ENCODE measurements at places on chromosomes 13 and 19.

DNA sequence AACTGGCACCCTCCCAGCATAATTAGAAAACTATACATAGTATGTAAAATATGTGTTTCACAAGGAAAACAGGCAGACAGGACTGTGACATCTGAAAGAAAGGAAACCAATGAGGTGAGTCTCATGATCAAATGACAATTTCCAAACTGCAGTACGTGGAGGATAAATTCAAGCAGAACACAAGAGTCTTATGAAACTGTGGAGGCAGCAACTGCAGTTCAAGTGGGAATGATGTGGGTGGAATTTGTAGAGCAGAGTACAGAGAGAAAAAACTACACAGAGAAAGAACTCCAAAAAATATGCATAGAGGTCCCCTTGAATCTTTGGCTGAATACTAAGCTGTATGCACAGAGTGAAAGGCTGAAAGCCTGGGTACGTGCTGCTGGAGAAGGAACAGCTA lies 9.7 kb downstream of the SIGLEC6 start:
- DNase-seq = no peak

GRCh38 chr19:3062165-3063105 lies at the start of gene TLE5:
TLE5 (minus strand) TSS chr19:3062495; CDS start chr19:3062200, 295 bp downstream.
- no peak for DNase-seq

DNA sequence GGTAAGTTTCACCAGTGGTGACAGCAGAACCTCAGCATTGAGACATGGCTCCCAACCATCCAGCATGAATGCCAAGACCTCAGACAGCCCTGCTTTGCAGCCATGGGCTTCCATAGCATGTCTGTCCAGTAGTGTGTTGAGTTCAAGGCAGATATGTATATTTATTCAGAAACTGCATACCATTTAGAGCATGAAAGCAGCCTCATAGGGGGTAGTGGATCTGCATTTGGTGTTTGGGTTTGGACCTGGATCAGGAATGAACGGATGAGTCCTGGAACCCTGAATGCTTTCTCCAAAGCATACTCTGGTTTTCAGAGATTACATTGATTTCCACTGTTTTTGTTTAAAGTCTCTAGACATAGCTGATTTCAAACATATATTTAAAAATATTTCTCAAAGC lies 114.3 kb downstream of the ESD start:
- no peak for DNase-seq

- no peak for DNase-seq
Observed at GRCh38 chr13:43071824-43072223, 48.4 kb downstream of the DNAJC15 start.

GRCh38 chr13:83752141-83752540 lies 130.1 kb downstream of the SLITRK1 start:
- no peak for DNase-seq

DNA sequence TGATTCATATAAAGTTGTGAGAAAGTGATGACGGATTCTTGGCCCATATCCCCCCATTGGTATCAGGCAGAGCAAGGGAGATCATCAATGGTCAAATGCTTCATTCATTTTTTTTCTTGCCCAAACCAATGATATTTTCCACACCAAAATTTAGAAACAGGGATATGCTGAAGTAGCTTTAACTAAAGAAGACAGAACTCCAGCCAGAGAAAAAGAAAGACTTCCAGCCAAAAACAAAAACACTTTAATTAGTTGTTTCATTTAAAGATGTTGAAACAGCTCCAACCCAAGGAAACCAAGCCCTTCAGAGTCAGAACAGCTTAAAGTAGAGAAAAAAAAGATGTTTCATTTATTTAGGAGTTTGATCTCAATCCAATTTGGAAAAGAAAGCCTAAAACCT lies 358.9 kb upstream of the NBEA start:
- DNase-seq = no peak

GRCh38 chr19:39397360-39398296 lies 6.5 kb downstream of the MED29 start:
- DNase-seq = peak; percentile 93

GRCh38 chr19:30183807-30184490 lies 188.2 kb upstream of the ZNF536 start:
- DNase-seq = no peak

DNA sequence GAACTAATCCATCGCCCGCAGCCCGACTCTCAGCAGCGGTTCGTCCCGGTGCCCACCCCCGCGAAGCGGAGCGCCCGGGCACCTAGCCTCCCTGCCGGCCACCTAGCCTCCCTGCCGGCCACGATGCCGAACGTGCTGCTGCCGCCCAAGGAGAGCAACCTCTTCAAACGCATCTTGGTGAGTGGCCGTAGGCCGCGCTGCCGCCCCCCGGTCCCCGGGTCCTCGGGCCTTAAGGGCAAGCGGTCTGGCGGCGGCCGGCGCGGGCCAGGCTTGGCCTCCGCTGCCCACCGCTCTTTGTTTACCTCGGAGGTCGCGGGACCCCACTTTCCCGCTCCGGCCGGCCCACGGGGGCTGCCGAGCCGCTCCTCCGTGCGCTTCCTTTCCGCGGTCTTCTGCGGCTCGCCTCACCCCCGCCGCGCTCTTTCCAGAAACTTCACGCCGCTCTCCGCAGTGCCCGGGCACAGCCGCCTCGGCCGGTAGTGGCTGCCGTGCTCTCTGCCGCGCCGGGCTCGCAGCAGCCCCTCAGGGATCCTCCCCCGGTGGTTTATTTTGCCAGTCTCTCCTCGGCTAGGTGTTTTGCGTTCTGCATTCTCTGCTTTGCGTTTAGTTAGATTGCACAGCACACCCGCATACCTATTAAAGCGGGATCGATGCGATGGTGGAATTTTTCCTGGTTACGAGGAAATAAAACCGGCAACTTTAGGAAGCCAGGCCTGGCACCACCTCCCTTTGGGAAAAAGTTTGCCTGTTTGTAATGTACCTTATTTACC lies 524 bp downstream of the NAA16 start:
- peak; percentile 18 for DNase-seq

GRCh38 chr19:47102346-47103060 lies 11.1 kb downstream of the ZC3H4 start:
- DNase-seq = no peak

DNA sequence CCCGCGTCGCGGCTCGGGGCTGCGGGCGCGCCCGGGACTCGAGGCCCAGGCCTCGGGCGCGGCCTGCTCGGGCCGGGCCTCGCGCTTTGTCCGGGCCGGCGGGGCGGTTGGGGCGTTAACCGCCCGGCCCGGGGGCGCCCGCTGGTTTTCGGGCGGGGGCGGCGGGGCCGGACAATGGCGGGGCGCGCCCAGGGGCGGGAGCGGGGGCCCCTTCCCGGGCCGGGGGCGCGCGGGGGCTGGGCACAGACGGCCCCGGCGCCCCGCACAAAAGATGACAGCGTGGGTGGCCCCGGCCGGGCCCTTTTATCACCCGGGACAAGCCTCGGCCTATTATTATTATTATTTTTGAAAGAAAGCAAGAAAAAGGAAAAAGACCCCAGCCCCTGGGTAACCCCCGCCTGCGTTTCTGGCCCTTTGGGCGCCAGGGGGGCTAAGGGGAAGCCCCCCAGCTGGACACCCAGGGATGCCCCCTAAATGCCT lies 419 bp downstream of the KDM4B start:
- DNase-seq = no peak

DNA sequence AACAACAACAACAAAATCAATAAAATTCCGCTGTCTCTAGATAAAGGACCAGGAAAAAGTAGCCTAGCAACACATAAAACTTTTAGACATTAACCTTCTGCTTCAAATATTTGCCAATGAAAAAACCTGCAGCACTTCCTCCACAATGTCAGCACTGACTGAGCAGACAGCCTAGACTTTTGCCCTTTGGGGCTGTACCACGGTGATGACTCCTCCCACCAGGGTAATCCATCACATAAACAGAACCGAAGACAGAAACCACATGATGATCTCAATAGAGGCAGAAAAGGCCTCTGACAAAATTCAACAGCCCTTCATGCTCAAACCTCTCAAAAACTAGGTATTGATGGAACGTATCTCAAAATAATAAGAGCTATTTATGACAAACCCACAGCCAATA lies 30.2 kb upstream of the TRPC4 start:
- no peak for DNase-seq

- peak; percentile 72 for DNase-seq
Observed at GRCh38 chr19:23914402-23915286, at the start of gene ZNF726. ZNF726 (plus strand) TSS chr19:23914886; CDS start chr19:23914995, 109 bp downstream.

DNA sequence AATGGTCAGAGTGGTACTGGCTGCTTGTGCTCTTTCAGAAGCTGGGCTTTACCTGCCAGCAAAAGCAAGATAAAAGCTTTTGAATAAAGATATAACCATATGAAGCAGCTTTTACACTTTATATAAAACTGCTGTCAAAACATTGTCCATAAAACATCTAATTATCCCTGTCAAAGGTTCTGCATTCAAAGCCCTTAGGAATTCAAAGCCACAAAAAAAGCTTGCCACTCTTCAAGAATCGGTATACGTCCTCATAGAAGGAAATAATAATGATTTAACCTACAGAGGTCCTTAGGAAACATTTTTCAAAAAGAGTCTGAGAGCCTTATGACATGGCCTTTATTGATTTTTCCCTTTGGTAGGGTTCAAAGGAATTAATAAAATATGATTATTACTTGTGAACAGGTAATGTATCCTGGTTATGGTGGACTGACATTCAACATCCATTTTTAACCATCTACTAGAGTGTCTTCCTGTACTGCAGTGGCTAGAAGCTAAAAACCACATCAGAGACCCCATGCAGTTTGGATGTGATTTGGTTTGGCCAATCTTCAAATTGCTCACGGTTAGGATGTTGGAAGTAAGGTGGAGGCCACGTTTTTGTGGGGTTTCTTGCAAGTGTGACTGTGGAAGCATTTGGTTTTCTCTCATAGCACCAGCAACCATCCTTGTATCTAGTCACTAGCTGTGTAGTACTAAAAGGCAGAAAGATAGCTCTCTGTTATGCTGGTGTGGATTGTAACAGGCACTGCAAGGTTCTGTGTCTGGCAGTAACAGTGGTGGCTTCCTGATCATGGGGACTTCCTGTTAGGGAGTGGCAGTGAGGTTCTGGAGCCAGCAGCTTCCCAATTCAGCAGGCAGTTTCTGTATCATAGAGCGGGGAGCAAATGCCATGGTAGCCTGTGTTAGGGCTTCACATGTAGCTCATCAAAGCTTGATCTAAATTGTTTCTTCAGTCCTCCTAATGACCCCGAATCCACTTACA lies 441.5 kb downstream of the DIAPH3 start:
- no peak for DNase-seq

DNA sequence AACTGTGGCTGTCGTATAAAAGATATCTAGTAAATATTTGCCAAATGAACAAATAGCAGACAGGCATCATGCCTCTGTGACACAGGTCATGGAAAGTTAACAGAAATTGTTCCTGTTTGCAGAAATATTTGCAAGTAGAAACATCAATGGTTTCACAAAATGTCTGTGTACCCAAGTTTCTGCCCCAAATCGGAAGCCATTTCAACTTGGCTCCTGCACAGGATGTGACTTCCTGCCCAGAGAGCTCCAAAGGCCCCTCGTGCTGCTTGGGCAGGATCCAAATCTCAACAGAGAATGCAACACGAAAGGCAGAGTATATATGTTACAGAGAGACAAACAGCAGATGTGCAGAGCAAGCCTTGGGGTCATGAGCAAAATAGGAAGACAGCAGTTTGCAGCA lies 95.5 kb upstream of the SERP2 start:
- no peak for DNase-seq

DNA sequence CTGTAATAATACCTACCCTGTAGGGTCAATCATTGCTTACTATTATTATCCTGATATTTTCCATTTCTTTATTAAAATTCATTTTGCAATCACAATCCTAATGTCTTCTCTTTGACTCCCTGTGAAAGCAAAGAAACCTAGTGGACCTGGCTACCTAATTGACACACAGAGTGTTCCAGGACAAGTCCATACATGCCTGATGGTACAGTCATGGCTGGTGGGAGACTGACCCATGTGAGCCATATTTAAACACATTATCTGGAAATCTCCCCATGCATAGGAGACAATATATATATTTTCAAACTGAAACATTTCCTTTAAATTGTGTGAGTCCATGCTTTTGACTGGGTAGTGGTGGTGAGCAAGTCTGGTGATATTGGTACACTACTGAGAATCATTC lies 230.6 kb upstream of the DACH1 start:
- DNase-seq = no peak

DNA sequence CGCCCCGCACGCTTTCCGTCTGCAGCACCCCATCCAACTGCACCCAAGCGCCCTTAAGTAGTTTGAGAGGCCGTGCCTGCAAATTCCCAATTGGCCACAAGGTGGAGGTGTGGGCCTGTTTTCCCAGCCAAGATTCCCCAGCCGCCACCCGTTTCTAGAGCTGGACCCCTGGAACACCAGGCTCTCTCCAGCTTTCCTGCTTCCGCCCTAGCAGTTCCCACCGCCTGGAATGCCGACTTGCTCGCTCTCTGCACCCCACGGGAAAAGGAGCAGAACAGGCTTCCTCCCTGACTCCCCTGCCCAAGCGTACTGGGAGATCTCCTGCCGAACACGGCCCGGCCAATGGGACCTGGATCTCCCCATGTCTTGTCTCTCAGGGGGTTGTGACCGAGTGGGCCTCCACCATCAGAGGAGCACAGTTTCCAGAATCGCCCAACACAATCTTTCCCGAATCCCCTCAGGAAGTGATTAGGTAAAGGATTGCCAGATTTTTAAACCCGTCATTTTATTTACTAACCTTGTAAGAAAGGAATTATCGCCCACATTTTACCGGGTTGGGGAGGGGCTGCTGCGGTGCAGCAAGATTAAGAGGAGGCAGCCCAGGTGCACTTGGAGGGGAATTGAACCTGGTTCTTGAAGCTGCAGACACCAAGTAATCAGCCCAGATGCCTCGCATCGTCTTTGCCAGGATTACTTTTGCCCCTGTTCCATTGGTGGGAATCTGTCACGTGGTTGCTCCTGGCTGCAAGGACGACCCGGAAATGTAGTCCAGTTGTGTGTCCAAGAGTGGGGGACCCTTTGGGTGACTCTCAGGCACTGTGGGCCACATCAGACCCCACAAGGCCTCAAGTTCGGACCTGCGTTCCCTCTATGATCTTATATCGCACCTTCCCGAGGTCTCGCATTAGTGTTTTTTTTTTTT lies 3.5 kb upstream of the NAPSA start:
- peak; percentile 43 for DNase-seq

- no peak for DNase-seq
Observed at GRCh38 chr13:73913751-73914518, 220.3 kb downstream of the KLF12 start.

GRCh38 chr19:47130589-47131227 lies at the start of gene SAE1:
SAE1 (plus strand) TSS chr19:47130835; CDS start chr19:47130931, 96 bp downstream.
- peak; percentile 81 for DNase-seq

GRCh38 chr19:31095100-31095804 lies 254.0 kb downstream of the TSHZ3 start:
- no peak for DNase-seq

GRCh38 chr19:34228347-34228746 lies 26.0 kb upstream of the GARRE1 start:
- DNase-seq = no peak

DNA sequence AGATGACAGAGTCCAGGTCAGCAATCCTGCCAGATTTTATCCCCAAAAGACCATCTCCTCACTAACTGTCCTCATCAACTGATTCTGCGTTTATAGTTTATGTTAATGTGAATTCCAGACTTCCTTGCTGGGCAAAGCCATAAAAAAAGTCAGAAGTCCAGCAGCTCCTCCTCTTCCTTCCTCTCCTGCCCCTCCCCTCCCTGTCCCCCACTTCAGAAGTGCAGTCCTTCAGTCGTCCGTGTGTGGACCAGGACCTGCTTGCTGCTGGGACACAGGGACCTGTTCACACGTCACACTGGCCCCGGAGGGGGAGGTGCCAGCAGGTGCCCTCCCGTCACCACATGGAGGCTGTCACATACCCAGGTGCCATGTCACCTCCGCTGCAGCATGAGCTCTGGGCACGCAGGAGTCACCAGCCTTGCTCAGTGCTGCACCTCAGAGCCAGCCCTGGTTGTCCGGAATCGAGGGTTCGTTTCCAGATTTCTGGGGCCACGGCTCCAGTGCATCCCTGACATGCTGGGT lies 4.0 kb upstream of the MCF2L start:
- DNase-seq = no peak

Data from stimulated activated CD8-positive, alpha-beta memory T cell treated with anti-CD3 and anti-CD28 coated beads, Interleukin-4, amount 100 ng/mL, for 1 hour (primary cell).